M059J (cell line): ENCODE measurements at places on chromosomes 7 and 10. TPM values are rescaled to one million over a fixed set of nuclear protein-coding genes. Genes with fewer than 3 reads are reported as not detected.

CFAP69 gene
- total RNA-seq: 1.6 and 3.2 TPM in 2 replicates

CNTNAP2 gene
- not detected in 2 replicates for total RNA-seq

MTG1 gene
- total RNA-seq: 22.4 and 26.8 TPM in 2 replicates

PPP1R3A gene
- total RNA-seq: not detected in 2 replicates

- peak; percentile 71 for DNase-seq
Measured at GRCh38 chr10:61159253-61159652, 215.3 kb upstream of the RHOBTB1 start.

DNA sequence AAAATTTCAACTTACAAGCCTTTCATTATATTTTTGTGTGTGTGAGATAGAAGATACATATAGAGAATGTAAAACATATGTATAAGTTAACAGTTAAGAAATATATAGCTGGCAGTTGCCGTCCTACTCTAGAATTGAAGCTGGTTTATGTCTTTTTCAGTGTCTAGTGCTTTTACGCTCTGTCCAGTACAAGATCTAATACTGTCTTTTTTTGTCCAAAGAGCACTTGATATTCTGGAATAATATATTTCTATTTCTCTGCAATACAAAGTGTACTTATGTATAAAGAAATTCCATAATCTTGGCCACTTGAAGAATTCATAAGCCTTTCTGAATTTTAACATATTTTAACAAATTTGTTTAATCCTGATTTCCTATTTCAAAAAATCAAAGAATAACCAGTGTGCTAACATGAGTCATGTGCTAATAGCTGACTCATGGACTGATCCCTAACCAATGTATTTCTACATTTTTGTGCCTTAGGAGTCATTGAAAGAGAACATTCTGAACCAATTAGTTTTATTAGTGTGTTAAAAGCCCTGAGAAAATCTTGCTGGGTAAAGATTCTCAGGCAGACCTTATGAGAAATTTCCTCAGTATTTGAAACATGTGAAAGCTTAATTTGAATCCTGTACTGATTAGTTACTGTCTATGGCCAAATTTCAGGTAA is 73.2 kb upstream of the CCAR1 start:
- DNase-seq: peak; percentile 83

DNA sequence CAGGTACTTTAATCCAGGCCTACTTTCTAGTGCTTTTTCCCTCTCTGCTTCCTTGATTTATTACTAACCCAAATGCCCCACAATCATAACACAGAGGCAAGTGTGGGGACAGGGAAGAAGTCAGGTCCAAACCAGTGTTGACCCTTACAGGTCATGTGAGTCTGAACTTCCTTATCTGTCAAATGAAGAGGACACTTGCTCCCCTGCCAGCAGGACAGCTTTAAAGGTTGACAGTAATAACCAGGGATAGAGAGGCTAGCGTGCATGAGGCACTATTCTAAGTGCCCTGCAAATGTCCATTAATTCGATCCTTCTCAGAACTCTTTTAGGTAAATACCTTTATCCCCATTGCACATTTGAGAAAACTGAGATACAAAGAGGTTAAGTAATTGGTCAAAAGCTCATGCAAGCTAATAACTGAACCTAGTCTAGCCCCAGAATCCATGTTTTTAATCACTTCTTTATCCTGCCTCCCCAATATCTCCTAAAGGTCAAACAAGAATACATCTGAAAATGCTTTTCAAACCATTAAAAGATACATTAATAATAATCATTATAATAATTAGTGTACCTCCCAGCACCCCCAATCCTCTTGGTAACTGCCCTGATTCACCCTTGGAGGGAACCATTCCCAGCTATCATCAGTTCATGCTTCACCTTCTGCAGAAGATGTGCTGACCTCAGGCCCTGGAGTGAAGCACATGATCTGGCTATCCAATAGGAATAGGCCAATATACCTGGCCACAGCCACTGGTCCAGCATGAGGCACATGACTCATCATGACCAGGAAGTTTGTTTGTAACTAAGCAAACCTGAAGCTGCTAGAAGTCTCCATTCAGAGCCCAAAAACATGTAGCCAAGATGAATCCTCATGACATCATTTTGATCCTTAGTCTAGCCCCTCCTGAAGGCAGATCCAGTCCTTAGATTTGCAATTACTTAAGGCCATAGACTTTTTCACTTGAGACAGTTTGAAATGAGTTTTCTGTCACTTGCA is 40.7 kb downstream of the SGMS1 start:
- DNase-seq: peak; percentile 54

GRCh38 chr7:66344166-66344565 is 139.0 kb downstream of the TPST1 start:
- DNase-seq: peak; percentile 48

DNA sequence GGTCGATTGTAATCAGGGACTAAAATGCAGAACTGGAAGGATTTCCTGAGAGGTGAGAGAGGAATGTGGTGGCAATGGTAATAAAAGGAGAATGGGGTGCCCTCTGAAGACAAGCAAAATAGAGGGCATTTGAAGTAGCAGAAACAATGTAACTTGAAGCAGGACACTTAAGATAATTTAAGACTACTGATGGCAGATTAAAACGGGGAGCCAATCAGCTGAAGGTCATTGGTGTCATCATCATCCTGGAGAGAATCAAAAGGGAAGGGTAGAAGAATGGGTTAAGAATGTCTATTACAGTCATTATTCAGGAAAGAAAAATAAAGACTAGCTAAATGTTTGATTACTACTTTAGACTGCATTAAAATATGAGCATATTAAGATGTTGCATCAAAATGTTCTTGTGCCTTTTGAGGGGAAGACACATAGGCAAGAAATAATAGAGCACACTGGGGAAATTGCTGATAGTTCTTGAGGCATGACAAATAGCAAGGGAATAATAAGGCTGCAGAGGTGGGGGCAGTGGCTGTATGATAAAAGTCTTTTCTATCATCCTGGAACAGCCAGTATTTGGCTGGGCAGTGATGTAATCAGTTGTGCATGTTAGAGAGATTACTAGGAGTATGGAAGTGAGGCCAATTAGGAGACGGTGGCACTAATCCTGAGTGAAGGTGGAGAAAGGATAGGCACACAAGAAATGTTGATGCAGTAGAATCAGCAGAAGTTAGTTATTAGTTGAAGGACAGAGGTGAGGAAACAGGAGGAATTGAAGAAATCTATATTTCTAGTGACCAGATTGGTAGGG is 60.2 kb downstream of the CCDC71L start:
- no peak for DNase-seq

DNA sequence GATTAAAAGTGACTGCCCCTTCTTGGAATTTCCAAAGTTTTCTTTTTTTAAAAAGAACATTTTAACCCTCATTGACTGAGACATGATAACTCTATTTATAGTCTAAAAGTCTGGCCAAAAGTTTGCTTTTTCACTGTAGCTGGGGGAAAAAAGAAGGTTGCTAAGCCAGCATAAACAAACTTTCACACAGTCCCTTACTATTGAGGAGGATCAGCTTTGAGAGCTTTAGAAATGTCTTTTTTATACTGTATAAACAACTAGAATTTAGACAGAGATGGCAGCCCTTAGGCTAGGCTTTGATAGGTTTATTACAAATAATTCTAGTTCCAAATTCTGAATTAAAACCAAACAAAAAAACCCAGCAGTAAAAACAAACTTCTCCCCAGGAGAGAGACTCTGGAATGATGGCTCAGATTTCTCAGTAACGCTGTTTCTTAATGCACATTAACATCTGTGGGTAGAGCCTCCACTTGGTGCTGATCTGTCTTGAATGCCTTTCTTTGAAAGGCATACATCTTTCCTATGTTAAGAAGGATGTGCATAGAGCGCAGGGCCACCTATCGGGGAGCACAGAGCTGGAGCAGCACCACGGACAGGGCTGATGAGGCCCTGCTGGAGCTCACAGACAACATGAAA is 100.9 kb upstream of the PDLIM1 start:
- DNase-seq: peak; percentile 47

- no peak for DNase-seq
Measured at GRCh38 chr10:8052341-8052955, 2.0 kb upstream of the GATA3 start.

GRCh38 chr10:13993673-13994089 is 337.0 kb downstream of the FRMD4A start:
- DNase-seq: no peak

DNA sequence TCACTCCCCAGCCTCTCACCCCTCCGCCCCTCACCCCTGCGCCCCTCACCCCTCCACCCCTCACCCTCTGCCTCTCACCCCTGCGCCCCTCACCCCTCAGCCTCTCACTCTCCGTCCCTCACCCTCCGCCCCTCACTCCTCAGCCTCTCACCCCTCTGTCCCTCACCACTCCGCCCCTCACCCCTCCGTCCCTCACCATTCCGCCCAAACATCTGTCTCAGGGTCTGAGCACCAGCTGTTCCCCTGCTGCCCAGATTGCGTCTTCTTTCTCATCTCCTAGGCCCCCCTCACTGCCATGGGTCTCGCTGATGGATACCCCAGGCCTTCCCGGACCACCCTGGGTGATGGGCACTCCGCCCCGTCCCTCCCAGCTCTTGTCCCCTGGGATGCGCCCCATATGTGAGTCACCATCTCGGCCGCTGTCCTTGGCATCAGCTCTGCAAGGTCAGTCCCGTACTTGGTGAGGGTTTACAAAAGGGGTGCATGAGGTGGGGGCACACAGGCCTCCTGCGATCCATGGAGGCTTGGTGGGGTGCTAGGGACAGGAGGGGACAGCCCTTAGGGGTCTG is 65.4 kb upstream of the GNA12 start:
- DNase-seq: no peak
